ENCODE measurements at places on chromosomes 6 and 20.

GRCh38 chr6:170243386-170243785 is 47.5 kb downstream of the DLL1 start:
- no peak for DNase-seq

DNA sequence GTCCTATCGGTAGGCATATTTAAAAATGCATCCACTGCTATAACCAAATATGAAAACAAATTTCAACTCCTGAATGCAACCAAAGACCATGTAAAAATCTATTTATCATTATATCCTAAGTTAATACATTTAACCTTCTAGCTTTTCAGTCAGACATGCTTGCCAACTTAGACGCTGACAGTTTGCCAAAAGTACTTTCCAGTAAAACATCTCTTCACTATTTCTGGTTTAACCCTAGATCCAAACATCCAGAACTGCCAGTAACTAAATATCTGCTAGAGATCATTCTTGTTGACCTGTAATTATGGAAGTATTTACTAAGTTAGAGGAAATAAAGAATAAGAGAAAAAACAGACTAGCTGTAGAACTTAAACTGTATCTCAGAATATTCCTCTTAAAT is 210.2 kb upstream of the THEMIS start:
- peak; percentile 11 for DNase-seq

DNA sequence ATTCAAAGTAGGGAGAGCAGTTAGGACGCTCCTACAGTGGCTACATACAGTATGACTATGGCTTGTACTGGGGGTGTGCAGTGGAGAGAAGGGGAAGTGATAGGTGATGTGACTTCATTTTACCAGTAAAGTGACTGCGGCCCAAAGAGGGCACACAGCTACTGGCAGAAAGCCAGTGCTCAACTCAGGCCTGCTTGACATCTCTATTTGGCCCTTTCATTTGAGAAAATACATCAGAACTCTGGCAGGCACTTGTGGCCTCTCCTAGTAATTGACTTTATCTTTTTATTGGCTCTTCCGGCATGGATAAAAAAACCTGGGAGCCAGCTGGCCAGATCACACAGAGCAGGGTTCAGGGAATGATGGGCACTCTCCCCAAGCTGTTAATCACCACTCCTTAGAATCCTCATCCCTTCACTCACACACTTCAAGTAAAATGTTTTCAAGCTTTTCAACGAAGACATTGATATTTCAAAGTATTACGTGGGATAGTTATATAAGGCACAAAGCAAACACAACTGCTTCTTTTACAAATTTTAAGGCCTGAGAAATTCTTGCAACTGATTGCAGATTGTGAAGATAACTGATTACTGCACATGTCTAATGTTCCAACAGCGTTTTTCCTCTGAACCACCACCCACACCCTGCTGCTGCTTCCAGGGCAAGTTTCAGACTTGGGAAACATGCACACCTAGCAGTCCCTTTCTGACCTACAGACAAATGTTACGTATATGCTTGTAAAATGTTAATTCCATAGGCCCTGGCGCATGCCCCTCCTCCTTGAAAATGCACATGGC is 73.5 kb downstream of the TNFRSF21 start:
- no peak for DNase-seq

DNA sequence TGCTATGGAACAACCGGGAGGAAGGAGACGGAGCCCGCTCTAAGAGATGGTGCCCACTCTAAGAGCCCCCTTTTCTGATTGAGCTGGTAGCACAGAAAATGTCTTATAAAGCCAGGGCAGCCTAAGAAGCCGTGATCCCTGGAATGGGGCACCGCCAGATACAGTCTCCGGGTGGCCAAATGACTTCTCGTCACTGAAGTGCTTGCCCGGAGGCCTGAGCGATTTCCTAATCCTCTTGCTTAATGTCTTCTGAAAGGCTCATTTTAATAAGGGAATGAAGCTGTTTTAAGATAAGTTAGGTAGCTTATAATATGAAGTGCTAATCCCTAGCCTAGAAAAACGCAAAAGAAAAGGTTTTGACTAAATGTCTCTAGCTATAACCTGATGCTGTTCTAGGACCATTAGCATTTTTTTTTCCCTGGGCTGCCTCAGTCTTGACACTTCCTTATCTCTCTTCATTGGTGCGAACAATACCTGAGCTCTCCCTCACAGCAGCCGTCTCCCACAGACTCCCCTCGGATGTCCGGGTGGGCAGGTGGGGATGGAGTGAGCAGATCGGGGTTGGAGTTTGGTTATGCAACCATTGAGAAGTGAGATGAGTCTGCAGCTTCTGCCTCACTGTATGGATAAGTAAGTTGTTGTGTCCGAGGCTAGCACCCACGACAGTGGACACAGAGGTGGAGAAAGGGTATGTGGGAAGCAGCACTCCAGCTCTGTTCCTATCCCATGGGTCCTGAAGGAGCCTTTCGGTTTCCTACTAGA is 559.4 kb upstream of the AGPAT4 start:
- no peak for DNase-seq

GRCh38 chr20:63465380-63466249 is 6.8 kb downstream of the KCNQ2 start:
- no peak for DNase-seq

DNA sequence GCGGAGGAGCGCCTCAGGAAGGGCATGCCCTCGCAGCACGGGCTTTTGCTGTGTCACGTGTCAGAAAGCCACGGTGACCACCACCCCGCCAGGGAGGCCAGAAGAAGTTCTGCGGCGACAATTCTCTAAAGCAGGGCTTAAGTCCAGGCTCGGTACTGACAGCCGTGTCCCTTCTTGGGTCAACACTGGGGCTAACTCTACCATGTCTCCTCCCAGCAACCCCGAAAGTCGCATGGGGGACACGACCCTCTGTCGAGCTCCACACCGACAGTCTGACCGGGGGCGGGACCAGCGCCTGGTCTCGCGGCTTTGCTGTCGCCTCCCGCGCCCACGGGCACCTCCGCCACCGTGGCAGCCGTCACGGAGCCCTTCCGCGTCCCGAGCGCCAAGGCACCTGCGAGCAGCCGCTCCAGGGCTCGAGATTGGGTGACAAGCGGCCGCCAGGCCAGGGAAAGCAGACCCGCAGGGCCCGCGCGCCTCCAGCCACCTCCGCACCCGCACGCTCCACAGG is 534 bp downstream of the NANP start:
- DNase-seq = peak; percentile 9

DNA sequence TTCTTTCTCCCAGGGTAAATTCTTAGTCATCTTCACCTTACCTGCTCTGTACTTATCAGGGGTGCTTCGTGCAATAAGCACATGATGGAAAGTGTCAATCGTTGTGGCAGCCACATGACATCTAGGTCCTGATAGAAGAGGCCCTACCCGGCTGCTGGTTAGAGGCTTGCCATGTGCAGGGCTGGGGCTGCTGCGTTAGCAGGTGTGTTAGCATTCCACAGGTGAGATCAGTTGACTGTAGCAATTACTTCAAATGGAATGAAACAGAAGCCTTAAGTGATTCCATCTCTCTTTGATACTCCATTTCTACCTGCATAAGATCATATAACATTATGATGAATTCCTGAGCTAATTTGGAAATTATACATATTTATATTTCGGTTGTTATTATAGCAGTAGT is 127.0 kb downstream of the UST start:
- DNase-seq = no peak

GRCh38 chr6:39268171-39268570 is 38.9 kb upstream of the KCNK5 start:
- no peak for DNase-seq

GRCh38 chr20:54661880-54662465 is 186.6 kb downstream of the DOK5 start:
- DNase-seq = no peak

- peak; percentile 41 for DNase-seq
These were observed 86.6 kb upstream of the STXBP5 start for GRCh38 chr6:147117580-147117979.

- DNase-seq = no peak
These were observed 60.4 kb upstream of the MPC1 start for GRCh38 chr6:166443166-166443565.

DNA sequence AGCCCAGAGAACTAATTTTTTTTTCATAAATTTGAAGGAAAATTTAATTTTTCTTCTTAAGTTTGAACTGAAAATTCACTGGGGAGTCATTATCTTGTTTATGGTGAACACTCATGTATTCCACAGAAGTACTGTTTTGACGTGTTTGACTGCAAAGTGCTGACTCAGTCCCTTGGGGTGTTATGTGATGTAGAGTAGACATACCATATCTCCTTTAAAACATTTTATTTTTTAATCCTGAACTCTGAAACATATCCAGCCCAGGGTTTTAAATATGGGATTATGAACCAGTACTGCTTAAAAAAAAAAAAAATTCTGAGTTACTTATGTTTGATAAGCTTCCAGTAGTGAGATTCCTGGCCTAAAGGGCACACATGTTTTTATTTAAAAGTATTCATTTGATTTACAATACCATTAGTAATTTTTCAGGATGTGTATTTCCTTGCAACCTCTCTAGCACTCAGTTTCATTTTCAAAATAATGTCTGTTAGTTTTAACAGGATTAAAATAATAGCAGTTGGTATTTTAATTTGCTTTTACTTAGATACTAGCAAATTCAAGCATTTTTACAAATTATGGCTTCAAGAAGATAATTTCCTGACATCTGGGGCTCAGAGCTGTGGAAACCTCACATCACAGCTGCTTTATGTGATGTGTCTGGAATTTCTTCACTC is 81.7 kb upstream of the PDE10A start:
- DNase-seq = peak; percentile 81

DNA sequence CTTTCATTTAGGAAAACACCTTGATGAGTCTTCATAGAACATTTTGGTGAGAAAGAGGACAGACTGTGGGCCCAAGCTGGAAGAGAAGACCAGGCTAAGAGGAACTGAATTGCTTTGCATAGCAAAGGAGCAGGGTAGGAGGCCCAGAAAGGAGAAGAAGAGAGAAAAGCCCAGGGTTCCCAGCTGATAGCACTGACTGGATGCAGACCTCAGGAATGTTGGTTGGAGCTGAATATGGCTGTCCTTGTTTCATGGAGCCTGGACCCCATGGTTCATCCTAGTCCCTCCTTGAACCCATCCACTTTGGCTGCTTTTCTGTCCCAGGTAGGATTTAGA is 18.0 kb upstream of the ZFAND3 start:
- no peak for DNase-seq

GRCh38 chr6:41565701-41566100 is 19.5 kb downstream of the FOXP4 start:
- DNase-seq = no peak

- DNase-seq = no peak
These were observed 88.0 kb downstream of the CDS2 start for GRCh38 chr20:5214826-5215225.
